ENCODE measurements at places on chromosomes 12 and 14.
A peak's percentile ranks its signal among the peaks of the same experiment; 100 is the strongest.

GRCh38 chr14:32224737-32225377 is 21.8 kb upstream of the RNU6-8 start:
- no peak for DNase-seq

- DNase-seq: no peak
These were observed 67.8 kb downstream of the CHGA start for GRCh38 chr14:92990456-92991430.

DNA sequence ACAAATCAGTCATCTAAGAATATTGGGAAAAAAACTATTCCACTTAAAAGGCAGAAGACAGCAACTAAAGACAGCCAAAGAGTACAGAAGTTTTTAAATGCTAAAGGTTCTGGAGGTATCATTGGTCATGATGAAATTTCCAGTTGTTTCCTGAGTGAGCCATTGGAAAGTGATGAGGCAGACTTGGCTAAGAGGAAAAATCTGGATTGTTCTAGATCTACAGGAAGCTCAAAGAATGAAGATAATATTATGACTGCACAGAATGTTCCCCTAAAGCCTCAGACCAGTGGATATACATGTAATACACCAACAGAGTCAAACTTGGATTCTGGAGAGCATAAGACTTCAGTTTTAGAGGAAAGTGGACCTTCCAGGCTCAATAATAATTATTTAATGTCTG is 22.8 kb downstream of the GALNT4 start:
- no peak for DNase-seq

DNA sequence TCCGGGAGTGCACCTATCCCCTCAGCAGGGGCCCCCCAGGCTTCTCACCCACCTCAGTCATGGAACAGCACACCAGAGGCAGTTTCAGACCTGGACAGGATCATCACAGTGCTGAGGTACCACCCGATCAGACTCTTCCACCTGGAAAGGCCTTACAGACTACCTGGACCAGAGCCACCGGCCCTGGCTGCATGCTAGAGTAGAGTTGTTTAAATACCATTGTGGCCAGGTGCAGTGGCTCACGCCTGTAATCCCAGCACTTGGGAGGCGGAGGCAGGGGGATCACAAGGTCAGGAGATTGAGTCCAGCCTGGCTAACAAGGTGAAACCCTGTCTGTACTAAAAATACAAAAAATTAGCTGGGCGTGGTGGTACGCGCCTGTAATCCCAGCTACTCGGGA is 61.5 kb downstream of the TSPAN11 start:
- no peak for DNase-seq

DNA sequence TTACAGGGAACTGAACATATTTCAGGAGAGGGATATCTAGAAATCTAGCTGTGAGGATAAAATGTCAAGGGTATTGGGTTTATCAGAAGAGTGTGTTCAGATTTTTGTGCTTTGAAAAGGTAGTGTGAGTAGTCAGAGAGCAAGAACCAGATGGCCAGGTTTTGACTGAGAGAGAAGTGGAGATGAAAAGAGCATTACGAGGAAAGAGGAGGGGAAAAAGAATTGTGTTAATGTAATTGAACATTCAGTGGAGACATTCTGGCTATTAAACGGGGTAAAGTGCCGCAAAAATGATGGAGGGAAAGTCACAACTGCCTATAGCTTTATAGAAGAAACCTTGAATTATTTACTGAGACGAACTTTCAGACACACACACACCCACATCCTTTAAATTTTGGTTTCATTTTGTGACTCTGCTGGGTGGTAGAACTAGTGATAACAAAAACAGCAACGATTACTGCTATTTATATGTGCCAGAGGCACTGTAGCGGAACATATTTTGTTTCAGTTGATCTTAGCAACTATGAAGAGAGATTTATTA is 213.6 kb downstream of the ERC1 start:
- DNase-seq: no peak

DNA sequence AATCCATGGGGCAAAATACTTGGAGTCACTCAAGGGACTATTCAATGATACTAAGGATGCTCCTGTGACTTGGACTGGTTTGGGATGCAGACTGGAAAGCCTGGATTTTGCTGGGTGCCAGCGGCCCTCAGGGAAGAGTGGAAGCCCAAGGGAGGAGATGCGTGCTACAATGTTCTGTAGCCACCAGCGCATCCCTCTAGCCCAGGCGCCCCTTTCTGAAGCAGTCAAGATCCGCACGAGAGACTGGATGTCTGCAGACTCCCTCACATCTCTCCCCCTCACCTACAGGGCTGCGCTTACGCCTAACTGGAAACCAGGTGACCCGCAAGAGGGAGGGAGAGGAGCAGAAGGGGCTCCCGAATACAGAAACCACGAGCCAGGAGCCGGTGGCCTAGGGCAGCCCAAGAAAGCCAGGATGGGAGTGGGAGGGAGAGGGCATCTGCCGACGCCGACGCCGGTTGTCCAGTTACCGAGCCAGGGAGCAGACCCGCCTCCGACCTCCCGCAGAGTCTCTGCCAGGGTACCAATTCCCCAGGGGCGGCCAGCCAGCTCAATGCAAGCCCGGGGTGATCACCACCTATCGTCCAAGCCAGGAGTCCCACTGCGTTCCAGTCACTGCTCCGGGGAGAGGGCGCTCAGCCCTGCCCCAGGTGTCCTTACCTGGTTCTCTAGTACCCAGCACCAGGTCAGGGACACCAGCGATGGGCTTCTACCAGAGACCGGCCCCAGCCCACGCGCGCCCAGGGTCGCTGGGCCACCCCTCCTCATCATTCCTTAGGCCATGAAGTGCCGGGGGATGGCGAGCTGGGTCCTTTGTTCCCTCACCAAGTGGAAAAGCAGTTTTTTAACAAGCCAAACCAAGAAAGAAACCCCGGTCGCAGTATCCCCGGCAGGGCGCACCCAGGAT is 1.2 kb downstream of the NTN4 start:
- DNase-seq: peak; percentile 17

- no peak for DNase-seq
These were observed 27.2 kb downstream of the TSPAN8 start for GRCh38 chr12:71130521-71131069.

- no peak for DNase-seq
These were observed 20.5 kb downstream of the RILPL1 start for GRCh38 chr12:123512838-123513665.

DNA sequence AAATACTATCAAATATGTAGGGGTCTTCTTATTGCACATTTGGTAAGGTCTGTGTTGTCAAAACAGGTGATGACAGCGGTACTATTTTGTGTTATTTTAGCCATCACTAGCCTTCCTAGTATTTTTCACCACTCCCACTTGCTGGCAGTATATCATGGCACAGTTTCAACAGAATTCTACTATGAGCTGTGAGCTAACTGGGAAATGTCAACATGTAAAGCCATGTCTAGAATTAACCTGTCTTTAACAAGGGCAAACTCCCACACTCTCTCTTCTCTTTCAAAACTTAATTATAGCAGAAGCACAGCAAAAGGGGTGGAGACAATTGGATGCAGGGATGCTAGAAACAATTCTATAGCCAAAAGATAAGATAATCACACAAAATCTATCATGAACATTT is 253.4 kb downstream of the PAX9 start:
- DNase-seq: no peak

Measured in NCI-H1092 (cell line).